Stomach (tissue), 19 donors: ENCODE measurements at places on chromosomes 3 and 15.

DNA sequence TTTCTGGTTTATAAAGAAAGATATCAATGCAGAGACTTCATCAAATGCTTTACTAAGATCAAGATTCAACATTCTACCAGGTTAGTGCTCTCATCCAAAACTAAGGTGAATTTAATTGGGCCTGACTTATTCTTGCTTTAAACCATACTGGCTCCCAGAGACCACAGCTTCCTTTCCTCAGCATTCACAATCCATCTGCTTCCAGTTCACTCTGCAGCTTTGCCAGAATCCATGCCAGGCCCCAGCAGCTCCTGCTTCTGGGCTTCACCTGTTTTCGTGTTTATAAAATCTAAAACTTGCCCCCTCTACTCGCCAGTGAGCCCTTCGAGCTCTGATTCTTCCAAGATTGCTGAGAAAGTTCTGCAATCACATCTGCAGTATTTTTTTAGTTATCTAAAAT is 2.3 kb downstream of the CPB1 start:
- H3K27ac ChIP-seq: no peak overlapping the region
- no peaks in the 10 kb centered on the region for H3K4me1 ChIP-seq
- DNase-seq: no peak

DNA sequence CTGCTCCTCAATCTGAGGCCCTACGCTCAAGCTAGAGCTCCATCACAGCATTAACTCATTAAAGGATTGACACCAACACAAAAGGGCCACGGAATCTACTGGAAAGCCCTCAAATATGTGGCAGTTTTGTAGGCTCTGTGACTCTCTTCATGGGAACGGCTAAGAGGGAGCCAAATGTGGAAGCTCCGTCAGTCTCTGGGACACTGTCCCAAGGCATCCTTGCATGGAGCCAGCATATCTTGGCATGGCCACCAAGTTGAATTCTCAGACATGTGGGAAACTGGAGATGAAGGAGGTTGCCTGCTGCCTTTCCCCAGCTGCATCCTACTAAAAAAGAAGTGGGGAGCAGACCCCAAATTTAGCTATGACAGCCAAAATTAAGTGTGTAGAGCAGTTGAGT is 296.9 kb downstream of the NTRK3 start:
- no peak for DNase-seq
- no peak overlapping the region for H3K27ac ChIP-seq
- no peaks in the 10 kb centered on the region for H3K27me3 ChIP-seq
- no peaks in the 10 kb centered on the region for H3K36me3 ChIP-seq
- H3K4me1 ChIP-seq: no peaks in the 10 kb centered on the region

DNA sequence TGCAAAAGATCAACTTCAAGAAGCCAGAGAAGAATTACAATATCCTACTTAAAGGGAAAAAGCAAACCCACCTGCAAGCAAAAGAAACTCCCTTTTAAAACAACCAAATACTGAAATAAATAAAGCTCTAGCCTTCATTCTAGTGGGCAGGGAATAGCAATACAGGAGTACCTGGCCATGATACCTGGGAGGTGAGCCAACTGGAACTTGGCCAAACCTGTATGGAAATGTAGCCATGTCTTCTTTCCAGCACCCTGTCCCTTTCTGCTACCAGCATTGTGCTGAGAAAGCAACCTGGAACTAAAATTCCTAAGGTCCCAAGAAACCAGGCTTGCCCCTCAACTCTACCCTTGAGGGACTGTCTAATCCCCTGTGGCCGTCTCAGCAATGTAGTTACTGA is 530.0 kb downstream of the EPHB1 start:
- H3K4me1 ChIP-seq: no peaks in the 10 kb centered on the region
- no peak overlapping the region for H3K27ac ChIP-seq
- H3K36me3 ChIP-seq: no peaks in the 10 kb centered on the region
- no peaks in the 10 kb centered on the region for H3K27me3 ChIP-seq
- H3K4me3 ChIP-seq: no peak overlapping the region

DNA sequence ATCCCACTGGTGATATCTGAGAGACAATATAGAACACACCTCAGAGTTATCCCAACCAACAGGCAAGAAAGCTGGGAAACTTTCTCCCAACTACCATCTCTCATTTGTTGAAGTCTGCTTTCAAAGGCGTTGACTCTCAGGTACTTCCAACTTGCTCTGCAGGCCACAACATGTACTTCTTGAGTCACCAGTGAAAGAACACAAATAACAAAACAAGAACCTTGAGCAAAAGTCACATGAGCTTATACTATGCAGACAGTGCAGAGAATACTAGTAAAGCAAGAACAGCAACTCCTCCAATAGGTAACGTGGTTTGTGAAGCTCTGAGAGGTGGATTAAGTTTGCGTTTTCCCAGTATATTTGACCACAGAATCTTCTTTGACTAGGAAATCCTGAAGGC is 20.6 kb downstream of the SNTN start:
- H3K4me3 ChIP-seq: no peak overlapping the region
- no peak overlapping the region for H3K27ac ChIP-seq
- no peaks in the 10 kb centered on the region for H3K27me3 ChIP-seq
- no peaks in the 10 kb centered on the region for H3K4me1 ChIP-seq
- no peak for DNase-seq
- no peaks in the 10 kb centered on the region for H3K36me3 ChIP-seq

DNA sequence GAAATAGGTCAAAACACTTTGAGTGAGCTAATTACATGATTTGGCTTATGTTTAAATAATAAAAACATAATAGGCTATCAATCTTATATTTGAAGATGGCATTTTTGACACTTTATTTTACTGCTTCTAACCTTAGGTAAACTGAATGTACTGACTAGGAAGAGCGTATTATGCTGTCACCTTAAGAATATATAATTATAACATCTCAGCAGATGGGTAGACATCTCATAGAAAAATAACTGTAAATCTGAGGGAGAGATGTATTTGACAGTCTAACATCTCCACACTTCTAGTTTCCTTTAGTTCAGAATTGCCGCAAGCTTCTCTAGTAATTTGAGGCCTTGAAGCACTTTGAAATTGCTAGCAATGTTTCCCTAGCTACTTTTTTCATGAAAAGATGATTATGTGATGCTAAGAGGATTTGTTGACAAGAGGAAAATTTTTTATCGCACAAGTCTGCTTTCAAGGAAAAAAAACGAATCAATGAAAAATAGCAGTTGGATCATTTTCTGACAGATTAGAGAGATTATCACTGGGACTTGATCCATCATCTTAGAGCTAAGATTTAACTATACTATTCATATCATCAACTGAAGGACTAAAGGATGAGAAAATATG is 238.2 kb upstream of the NAALADL2 start:
- H3K4me1 ChIP-seq: no peaks in the 10 kb centered on the region
- H3K36me3 ChIP-seq: no peaks in the 10 kb centered on the region
- no peak for DNase-seq
- H3K4me3 ChIP-seq: no peak overlapping the region
- H3K27me3 ChIP-seq: no peaks in the 10 kb centered on the region
- no peak overlapping the region for H3K27ac ChIP-seq

GRCh38 chr3:177096615-177097014 is 100.7 kb downstream of the TBL1XR1 start:
- H3K4me1 ChIP-seq: peaks cover 14% of the 10 kb centered on the region
- no peaks in the 10 kb centered on the region for H3K36me3 ChIP-seq
- no peak overlapping the region for H3K27ac ChIP-seq

GRCh38 chr3:24396338-24396737 is 98.3 kb downstream of the THRB start:
- H3K36me3 ChIP-seq: no peaks in the 10 kb centered on the region
- H3K4me1 ChIP-seq: peaks cover 9% of the 10 kb centered on the region
- H3K27me3 ChIP-seq: no peaks in the 10 kb centered on the region
- H3K27ac ChIP-seq: no peak overlapping the region
- DNase-seq: no peak

GRCh38 chr3:147301781-147302180 is 104.6 kb downstream of the ZIC4 start:
- no peaks in the 10 kb centered on the region for H3K36me3 ChIP-seq
- no peak overlapping the region for H3K27ac ChIP-seq
- no peaks in the 10 kb centered on the region for H3K4me1 ChIP-seq

- no peak for DNase-seq
- peaks cover 15% of the 10 kb centered on the region for H3K36me3 ChIP-seq
- no peaks in the 10 kb centered on the region for H3K27me3 ChIP-seq
These were observed 32.6 kb downstream of the CCNB2 start for GRCh38 chr15:59137566-59137965.

- no peak overlapping the region for H3K4me3 ChIP-seq
- H3K36me3 ChIP-seq: no peaks in the 10 kb centered on the region
- H3K4me1 ChIP-seq: peaks cover 100% of the 10 kb centered on the region
- no peak for DNase-seq
- no peaks in the 10 kb centered on the region for H3K27me3 ChIP-seq
These were observed 19.9 kb downstream of the SMAD3 start for GRCh38 chr15:67085237-67085817.
